ENCODE measurements at places on chromosomes 13 and 19.

DNA sequence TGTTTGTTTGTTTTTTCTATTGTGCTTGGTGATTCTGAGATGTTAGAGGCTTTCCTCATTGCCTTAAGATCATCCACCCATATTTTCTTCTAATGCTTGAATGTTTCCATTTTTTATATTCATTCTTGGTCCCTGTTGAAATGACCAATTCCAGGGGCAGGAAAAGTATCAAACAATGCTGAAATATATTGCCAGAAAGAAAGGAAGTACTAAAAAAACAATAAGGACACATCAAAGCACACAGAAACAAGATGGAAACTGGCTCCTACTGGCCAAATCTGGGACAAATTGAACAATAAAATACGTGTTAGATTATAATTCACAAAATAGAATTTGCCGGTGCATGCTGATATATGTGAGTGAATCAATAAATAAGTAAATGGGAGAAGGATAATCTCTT lies 23.9 kb downstream of the ZDHHC20 start:
- no peak for DNase-seq

GRCh38 chr19:6278740-6279619 lies 795 bp downstream of the MLLT1 start:
- peak; percentile 61 for DNase-seq

- DNase-seq, result no peak
Measured at GRCh38 chr19:55358943-55359908, 3.8 kb downstream of the GARIN5B start.

- no peak for DNase-seq
Measured at GRCh38 chr13:67769063-67769986, 539.2 kb upstream of the PCDH9 start.

Data from HuH-7.5 (cell line).